Caudate nucleus (tissue), 63 donors: ENCODE measurements at places on chromosomes 3 and 15.

- no peak for DNase-seq
Observed at GRCh38 chr3:98581474-98581873, 11.9 kb downstream of the CPOX start.

DNA sequence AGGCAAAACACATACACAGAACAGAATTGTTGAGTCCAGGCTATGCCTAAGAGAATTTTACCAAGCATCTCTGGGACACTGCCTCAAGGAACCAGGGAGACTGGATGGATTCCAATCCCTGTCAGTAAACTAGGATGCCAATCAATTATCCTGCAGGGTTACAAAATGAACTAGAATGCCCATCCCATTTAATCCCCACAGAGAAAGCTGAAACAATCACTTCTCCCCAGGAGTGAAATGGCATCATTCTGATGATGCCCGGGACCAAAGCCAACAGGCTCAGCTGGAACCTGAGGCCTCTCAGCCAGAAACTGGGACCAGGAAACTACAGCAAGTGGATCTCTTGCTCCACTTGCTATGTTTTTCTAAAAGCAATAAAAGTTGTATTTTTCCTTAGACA, 130.0 kb upstream of the TJP1 start:
- peak; percentile 31 for DNase-seq

DNA sequence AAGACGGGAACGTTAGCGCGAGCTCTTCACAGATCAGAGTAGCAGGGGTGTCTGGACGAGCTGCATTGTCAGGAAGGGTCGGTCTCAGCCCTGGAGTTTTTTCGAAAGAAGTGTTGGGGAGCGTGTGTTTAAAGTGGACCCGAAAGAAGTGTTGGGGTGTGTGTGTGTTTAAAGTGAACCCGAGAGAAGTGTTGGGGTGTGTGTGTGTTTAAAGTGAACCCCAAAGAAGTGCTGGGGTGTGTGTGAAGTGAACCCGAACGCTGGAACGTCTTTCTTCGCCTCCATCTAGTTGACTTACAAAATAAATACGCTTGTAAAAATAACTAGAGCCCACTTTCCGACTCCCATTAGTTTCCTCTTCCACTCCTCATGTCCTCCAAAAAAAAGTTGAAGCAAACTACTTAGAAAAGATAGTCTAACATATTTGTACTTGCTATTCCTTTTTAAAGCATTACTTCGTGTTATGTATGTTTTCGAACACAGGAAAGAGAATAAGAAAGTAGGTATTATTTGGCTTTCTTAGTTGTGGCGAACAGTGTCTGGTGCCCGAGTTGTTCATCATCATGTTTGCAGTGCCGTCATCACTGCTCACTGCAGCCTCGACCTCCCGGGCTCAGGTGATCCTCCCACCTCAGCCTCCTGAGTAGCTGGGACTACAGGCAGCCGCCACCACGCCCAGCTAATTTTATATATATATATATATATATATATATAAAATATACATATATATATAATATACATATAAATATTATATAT, 1.0 kb downstream of the LRCH3 start:
- no peak for DNase-seq

- DNase-seq, result no peak
Observed at GRCh38 chr15:99442252-99442897, 123.4 kb upstream of the MEF2A start.

DNA sequence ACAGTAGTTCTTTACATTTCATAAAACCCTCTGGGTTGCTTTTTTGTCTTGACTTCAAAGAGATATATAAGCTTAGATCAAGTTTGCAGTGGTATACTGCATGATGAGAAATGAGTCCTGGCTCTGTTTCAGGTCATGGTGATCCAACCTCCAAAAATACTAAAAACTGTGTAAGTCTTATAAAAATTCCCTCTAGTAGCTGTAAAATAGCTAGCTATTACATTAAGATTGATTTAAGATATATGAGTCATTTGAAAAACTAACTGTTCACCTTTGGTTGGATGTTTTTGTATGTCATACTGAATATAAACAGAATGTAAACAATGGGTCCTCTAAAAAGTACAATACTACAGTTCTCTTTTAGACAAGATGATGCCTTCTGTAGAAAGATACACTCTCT, 879.2 kb downstream of the ROBO1 start:
- DNase-seq, result no peak

GRCh38 chr3:115488409-115488808, 134.9 kb upstream of the GAP43 start:
- DNase-seq, result no peak

DNA sequence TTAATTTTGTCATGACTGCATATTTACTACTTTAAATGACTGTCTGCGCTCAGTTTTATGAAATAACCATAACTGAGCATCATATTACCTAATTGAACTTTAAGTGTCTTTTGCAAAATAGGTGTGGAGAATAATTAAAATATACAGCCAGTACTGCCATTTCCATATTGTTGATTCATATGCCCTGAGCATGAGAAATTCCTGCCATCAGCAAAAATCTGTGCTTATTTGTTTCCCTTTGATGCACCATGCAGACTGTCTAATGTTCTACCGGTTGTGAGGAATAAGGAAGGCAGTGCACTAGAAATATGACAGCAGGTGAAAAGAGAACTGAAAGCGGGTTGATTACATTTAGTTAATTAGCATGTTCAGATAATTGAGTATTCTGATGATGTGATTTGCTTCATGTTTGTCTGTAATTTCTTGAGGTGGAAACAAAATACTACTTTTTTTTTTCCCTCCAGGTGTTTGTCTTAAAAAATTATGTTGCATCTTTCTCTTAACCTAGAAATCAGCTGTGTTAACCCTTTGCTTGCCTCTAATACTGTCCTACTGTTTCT, 229.4 kb upstream of the AZI2 start:
- DNase-seq, result no peak

DNA sequence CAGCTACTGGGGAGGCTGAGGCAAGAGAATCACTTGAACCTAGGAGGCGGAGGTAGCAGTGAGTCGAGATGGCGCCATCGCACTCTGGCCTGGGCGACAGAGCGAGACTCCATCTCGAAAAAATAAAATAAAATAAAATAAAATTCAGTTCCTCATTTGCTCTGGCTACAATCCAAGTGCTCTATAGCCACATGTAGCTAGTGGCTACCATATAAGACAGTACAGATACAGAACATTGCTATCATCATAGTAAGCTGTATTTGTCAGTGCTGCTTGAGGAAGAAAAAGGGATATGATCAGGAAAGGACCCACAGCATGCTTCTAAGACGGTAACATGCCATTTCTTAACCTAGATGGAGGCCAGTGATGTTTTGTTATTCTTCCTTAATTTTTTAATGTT, 88.7 kb upstream of the CDAN1 start:
- DNase-seq, result no peak

DNA sequence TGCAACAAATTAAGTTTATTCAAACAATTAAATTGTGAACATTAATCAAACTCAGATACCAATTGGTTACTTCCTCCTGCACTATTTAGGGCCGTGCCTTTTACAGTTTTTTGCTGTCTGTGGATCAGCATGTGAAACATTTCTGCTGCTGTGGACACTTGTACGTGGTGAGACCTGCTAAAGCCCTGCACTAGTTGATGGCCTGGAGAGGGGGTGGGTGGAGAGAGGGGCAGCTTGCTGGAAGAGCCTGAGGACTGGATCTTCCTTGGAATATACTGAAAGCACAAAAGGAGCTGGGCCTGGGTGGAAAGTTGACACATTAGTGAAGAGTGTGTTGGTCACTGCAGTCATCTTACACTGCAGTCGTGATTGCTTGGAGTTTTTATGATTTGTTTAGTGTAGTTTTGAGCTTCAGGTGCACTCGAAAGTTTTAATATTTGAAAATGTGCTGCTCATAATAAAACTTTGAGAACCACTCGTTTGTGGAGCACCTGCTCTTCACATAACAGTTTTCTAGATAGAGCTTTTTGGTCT, 11.4 kb downstream of the PLCL2 start:
- DNase-seq, result no peak

- DNase-seq, result no peak
Observed at GRCh38 chr3:61454801-61455200, 106.6 kb upstream of the PTPRG start.

GRCh38 chr3:39978308-39978707, 168.9 kb downstream of the MYRIP start:
- no peak for DNase-seq

GRCh38 chr3:57803647-57804081, 47.6 kb downstream of the SLMAP start:
- DNase-seq, result no peak

DNA sequence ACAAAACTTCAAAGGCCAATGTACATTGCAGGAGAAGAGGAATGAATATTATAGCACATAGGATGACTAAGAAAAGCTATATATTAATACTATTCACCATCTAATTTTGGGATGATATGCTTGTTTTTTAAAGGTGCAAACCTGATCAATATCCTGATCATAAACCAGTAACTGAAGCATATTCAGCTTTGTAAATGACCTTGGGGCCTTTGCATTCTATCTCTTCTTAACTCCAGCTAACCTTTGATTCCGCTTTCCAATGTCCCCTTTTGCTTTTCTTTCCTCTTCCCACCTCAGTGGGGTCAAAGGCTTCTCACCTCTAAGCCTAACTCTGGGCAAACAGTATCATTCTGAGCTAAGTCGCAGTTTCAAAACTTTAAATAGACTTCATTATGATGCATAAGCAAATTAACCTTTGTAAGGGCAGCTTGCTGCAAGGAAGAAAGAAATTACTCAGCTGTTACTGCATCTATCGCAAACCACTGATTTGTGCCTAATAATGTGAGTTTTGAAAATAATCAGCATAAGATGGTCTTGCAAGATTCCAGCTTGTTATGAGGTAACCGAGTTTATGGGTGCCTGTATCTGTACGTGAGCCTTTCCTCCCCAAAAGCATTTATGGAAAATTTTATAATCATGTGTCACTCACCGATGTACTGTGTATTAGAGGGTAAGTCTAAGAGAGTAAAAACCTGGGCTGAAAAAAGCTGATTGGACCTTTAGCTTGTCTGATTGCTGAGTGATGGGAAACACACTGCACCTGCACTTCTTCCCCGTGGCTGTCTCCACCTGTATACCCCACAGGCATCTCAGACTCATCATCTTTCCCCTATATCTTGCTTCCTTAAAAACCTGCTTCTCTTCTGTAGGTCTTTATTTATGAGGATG, 116.8 kb downstream of the TPRG1 start:
- DNase-seq, result no peak

GRCh38 chr3:16508243-16508578, 5.3 kb downstream of the RFTN1 start:
- no peak for DNase-seq

- no peak for DNase-seq
Observed at GRCh38 chr15:26084771-26085170, 221.6 kb upstream of the ATP10A start.

- DNase-seq, result no peak
Observed at GRCh38 chr3:89488800-89489580, 381.6 kb downstream of the EPHA3 start.

DNA sequence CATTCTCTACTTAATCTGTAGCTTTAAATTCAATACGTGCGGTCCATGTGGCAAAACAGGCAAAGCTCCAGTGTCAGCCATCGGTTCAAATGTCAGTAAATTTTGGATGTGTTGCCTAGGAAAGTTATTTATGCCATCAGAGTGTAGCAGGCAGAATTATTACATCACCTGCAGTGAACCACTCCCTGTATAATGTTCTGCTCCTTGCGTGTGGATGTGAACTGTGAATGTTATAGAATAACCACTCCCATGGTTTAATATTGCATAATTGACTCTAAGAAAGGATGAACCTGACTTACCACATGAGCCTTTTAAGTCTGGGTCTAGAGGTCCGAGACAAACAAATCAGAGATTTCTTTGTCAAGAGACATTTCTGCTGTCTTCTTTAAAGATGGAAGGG, 145.5 kb downstream of the GOLIM4 start:
- DNase-seq, result no peak

DNA sequence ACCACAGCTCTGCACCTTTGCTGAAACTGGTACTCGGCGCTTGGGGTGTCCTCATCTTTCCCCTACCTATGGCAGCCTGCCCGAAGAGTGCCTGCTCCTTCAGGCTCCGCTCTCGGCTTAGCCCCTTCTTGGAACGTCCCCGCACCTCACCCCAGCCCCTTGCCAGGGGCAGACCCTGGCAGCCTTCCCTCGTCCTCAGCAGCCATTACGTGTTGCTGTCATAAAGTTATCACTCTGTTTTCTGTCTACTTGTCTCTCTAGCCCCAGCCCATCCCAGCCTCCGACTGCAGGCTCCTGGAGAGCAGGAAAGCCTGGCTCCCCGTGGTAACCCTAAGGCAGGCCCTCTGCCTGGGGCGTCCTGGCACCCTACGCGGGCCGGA, 5.1 kb upstream of the BAHD1 start:
- no peak for DNase-seq

DNA sequence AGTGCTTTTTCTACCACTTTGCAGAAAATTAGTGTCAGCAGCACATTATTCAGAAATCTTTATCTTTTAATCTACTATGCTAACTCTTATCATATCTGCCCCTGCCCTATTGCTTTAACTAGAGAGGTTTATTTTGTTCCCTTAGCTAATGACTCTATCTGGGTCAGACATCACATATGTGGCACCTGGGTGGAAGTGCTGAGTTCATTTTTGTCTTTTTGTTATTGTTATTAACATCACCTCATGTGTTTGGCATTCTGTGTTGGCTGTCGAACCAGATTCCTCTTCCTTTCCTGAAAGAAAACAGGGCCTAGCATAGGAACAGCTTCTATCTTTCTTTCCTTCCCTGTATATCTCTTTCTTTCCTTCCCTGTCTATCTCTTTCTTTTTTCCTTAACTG, 100.7 kb downstream of the RBMS3 start:
- DNase-seq, result no peak

DNA sequence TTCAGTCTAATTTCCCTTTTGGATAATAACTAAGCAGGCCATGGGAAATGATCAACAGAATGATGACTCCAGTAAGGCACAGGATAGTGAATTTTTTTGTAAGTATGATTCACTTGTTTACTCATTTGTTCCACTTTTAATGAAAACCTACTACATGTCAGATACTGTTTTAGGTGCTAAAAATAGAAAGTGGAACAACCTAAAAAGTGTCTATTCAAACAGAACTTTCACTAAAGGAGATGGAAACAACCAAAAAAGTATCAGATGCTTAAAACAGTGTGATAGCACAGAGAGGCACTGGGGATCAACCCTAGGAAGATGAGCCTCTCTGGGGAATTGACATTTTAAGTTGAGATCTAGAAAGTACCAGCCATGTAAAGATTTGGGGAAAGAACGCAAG, 11.1 kb downstream of the RYK start:
- no peak for DNase-seq

DNA sequence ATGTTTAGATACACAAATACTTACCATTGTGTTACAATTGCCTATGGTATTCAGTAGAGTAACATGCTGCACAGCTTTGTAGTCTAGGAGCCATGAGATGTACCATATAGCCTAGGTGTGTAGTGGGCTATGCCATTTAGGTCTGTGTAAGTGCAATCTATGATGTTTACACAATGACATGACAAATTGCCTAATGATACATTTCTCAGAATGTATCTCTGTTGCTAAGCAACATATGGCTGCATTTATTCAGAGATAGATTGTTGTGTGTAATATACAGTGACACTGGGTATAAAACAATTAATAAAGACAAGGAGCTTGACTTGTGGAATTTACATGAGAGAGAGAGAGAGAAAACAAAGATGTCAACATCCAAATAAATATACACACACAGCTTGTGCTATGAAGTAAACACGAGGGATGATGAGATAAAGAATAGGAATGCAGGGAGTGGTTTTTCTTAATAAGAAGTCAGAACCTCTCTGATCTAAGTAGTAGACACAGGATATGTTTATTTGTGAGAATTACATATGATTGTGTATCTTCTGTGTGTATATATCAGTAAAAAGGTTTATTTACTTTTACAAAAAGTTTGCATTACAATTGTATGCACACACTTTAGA, 110.0 kb downstream of the KCNAB1 start:
- DNase-seq, result no peak

- DNase-seq, result no peak
Observed at GRCh38 chr3:23808525-23808924, 2.8 kb downstream of the UBE2E1 start.
